ENCODE measurements at places on chromosomes 3 and 15.

DNA sequence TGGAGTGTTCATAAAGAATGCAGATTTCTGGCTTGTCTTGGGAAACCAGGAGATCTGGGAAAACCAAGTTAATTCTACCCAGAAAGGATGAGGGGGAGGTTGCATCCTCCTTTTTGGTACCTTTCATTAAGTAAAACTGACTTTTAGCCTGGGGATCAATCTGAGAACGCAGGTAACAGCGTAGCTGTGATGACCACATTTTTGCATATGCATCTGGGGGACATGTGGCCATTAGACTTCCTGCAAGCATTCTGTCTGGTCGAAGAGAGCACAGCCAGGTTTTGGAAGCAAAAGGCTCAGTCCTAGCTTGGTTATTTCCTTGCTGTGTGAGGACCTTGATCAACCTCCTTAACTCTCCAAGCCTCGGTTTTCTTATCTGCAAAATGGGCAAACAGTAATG, 145.2 kb downstream of the SHQ1 start:
- no peak for DNase-seq

DNA sequence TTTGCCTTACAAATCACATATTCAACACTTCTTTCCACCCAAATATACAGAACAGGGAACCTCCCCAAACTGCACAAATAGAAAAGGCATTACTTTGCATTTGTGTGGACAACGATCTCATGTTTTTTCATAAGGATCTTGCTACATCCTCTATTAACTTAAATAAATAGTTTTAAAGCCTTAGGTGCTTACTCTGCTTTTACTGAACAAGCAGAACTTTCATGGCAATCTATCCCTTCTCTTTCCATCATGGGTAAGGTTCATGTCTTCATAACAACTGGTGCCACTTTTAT, 18.1 kb downstream of the SIAH2 start:
- DNase-seq, result no peak

GRCh38 chr3:124207873-124208485, 216.1 kb upstream of the ROPN1 start:
- no peak for DNase-seq

- DNase-seq, result peak; percentile 59
Observed at GRCh38 chr15:78077053-78077870, at the start of gene TBC1D2B. Gene TBC1D2B, minus strand, starts transcription at chr15:78077711. Its CDS starts 59 bp downstream, at chr15:78077652.

- DNase-seq, result no peak
Observed at GRCh38 chr15:70339571-70340493, 242.1 kb upstream of the TLE3 start.

DNA sequence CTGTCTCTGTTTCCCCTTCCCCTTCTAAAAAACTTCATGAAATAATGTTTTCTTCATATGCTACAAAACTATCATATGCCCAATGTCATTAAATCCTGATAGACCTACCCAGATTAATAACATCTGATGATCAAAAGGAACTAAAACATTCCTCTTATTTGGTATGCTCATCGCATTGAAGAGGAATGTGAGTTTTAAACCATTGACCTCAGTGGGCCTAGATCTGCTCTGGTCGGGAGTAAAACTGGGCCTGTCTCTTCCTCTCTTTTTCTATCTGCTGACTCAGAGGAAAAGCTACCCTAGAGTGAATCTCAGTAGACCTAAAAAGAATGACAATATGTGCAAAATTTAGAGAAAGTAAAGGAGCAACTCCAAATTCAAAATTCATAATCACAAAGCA, 275.8 kb downstream of the SATB1 start:
- DNase-seq, result no peak

DNA sequence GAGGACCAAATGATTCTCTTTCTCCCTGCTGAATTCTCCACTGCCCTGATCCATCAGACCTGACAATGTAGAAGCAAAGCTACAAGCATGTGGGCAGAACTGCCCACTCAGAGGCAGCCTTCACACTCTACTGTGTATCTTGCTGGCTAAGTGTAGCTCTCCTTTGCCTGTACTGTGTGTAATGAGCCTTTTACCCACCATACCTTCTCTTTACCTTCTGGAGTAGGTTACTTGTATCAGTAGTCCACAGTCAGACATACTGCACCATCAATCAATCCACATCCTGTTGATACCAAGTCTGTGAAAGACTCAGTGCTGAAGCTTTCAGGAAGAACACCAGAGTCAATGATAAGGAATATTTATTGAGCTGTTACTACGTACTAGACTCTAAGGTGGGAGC, 440.7 kb upstream of the ARHGEF26 start:
- DNase-seq, result no peak

DNA sequence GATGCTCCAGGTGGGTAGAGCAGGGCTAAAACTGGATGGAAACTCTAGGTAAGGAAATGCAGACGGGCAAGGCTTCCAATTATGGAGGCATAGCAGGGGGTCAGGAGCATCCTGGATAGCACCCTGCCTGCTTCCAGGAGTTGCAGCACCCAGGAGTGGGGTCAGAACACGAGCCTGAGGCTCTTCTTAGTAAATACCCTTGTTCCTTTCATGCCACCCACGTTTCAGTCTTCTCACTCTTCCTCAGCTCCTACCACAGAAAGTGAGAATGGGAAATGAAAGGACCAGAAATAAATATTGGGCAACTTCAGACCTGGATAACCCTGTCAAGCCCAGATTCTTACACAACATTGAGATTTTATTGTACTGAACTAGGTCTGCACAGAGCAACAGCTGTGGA, 16.4 kb downstream of the CCR1 start:
- DNase-seq, result no peak

DNA sequence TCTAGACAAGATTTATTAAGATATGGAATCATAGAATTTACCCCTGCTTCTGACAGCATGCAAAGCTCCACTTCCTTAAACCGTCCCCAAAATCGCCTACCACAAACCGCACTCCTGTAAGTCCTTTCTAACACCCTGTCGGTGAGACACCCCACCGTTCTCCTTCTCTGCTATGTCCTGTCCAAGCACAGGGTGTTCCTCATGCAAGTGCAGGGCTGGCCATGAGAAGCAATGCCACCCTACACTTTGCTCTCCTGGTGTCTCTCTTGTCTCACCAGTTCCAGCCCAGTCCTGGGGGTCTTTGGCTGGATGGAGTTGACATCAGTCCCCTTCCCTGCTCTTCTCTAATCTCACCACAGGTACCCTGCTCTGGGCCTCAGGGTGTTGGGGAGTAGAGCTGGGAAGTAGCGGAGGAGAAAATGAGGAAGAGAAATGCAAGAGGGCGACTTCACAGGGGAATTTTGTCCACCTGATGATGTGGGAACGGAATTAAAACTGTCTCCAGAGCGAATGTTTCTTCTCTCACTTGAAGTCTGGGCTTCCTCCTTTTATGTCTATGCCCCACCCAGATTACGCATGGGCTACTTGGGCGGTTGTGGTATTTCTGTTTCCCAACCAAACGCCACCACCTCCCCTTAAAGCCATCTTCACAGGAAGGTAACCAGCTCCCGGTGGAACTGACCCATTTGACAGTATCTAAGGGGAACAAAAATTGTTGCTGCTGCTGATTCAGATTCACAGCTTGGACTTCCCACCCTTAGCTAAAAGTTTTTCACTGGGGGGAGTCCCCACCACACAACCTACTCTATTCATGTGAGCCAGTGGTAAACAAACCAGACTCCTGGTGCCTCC, 49.9 kb downstream of the CASR start:
- DNase-seq, result no peak

GRCh38 chr15:93121107-93121506, 32.1 kb upstream of the RGMA start:
- peak; percentile 24 for DNase-seq

- no peak for DNase-seq
Observed at GRCh38 chr3:28386049-28386448, 37.4 kb upstream of the AZI2 start.

DNA sequence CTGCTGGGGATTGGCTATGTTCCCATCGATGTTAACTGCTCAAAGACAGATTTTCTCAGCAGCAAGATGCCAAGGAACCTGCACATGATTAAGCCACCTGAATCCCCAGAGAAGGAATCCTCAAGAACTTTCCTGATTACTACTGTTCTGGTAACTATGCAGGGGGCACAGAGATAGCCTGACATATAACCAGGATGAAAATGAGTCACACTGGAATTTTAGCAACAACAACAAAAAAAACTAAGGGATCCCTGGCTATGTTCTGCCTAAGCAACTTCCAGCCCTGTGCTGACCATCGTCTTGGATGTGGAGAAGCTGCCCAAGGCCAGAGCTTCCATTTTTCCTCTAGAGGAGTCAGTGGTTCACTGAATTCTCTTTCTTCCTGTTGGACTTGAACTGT, 13.8 kb downstream of the RIOX2 start:
- DNase-seq, result no peak

- no peak for DNase-seq
Observed at GRCh38 chr3:89533275-89533674, 425.9 kb downstream of the EPHA3 start.

DNA sequence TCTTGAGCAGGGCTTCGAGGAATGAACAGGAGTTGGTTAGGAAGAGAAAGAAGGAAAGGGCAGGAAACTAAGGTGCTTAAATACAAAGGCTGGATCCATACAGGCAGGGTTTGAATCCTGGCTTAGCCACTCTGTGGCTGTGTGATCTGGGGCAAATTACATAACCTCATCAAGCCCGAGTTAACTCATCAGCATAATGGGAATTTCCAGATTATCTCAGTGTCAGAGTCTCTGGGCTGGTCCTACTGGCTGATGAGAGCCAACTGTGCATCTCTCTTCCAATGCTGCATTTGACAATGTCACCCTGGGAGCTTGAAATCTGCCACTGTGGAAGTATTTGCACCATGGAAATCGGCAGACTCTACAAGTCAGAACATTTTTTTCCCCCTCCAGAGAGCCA, 83.8 kb upstream of the SLC6A6 start:
- no peak for DNase-seq

- no peak for DNase-seq
Observed at GRCh38 chr3:98961161-98962155, 60.0 kb upstream of the DCBLD2 start.

- no peak for DNase-seq
Observed at GRCh38 chr3:15152184-15152583, 53.2 kb upstream of the RBSN start.

DNA sequence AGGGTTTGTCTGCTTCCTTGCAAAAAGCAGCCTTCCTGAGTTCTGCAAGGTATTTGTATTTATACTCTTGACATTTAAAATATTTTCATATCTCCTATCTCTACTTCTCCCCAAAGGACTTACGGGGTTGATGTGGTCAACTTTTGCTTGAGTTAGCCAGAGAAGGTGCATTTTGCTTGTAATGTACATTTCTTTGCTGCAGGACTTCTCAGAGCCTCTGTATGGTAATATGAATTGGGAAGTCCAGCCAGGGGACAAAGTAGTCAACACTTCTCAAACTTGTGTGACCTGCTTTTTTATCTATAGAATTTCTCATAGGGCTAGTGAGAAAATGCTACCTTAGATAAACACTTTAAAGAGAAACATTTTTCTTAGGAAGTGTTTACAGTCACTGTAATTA, 148.2 kb upstream of the LRIG1 start:
- DNase-seq, result no peak

- no peak for DNase-seq
Observed at GRCh38 chr15:64050281-64051092, 4.2 kb upstream of the DAPK2 start.

GRCh38 chr15:84973492-84974460, 7.9 kb upstream of the PDE8A start:
- DNase-seq, result no peak

DNA sequence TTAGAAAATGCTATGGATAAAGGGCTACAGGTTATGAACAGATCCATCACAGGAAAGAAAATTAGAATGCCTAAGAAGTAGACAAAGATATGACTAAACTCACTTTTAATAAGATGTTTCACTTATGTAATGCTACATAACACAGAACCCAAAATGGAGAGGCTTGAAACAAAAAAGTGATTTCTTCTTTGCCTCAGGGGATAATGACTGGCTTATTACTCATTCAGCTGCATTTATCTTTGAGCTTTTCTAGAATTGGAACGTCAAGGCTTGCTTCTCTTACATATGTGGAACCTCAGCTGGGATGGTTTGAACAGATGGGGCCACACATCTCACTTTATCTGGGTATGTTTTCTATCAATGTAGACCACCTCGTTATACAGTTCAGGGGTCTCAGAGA, 120.6 kb upstream of the EPHA3 start:
- no peak for DNase-seq

DNA sequence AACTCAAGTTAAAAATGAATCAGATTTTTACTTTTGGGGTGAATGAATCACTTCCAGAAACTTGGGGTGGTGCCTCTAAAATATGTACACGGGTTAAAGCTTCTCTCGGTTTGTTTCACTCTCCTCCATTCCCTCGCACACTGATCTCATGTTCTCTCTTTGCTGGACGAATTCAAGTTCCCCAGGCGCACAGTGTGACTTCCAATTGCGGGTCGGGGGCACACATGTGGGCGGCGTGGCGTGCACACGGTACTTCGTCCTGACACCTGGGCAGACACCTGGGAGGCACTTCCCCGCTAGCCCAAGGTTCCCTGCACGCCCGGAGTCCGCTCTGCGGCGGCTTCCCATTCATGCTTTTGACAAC, 692 bp downstream of the SCAANT1 start:
- no peak for DNase-seq

DNA sequence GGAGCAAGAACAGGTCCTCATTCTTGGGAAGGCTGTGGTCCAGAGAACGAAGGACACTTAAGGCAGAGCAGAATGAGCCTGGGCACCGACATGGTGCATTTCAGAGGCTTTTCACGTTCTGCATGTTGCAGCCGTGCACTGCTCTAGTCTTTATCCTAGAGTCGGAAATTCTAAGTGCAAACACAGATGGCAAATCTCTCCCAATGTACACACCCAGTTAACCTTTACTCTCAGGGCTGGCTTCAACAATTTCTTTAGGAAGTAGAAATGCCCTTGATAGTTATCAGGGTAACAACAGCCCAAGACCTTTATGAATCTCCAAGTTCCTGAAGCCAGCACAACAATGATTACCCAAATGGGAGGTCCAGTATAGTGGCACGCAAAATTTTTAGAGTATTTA, 39.1 kb upstream of the LRTM1 start:
- no peak for DNase-seq

DNA sequence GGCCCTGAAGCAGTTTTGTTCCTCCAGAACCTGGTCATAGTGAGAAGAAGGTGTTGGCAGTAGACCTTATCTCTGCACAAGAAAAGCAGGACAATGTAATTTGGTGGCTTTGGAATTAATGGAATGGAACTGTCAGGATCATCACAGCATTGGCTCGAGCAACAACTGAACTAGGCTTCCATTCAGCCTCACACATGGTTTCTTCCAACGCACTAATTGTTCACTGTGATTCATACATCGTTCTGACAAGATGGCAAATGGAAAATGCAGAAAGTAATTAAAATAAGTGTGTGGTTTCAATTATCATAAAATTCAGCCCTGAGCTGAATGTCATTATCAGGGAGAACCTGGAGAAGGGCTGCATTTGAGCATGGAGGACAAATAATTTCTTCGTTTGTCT, 80.6 kb downstream of the MFSD1 start:
- no peak for DNase-seq

DNA sequence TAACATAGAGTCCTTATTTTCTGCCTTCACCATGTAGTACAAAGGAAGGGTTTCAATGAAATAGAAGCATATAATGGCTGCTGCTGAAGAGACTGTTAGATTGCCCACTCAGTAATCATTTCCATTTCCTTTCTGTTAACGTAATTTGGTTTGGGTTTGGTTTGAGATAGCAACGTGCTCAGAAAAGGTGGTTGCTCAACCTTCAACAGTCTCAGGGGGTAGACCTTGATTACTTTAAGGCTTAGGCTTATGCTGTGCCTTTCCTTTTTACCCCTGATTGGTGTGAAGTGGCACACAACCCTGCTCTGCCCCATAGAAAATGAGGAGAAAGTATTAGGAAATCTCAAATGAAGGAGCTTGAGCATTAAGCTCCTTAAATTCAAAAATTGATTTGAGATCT, 163.7 kb upstream of the TP63 start:
- no peak for DNase-seq

Data from posterior cingulate gyrus (tissue), 11 donors.